ENCODE measurements at places on chromosomes 1 and 21.

DNA sequence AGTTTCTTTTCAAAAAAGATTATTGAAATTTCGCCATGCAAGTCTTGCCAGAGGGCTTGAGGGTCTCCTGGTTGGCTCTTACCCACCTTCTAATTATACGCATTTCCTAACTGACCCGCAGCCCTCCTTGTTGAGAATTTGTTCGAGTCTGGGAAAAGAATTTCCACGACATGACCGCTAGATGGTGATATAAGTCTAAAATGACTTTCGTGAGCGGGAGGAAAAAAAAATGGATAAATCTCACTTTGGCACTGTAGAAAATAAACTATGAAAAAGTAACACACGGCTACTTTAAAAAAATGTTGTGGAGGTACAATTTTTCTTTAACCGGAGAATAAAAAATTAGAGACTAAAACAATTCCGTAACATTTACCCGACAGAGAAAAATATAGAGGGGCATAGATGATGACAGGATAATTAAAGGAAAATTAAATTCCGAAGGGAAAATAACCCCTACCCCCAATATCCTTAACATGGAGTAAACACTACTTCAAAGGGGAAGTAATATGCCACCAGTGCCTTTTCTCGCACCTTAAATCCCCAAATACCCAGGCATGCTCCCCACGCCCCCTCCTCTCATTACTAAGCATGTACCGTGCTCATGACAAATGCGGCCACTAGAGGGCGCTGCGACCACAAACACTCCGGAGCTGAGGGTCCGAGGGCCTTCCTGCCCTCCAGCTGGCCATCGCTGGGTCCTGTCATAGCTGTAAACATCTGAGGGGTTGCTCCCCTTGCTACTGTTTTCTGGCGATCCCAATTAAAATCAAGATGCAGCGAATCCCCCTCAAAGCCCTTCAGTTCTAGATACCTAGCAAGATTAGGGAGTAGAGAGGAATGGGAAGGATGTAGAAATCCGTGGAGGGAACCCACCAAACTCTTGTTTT, 266.9 kb downstream of the ASTN1 start:
- peak; percentile 90 for DNase-seq

- peak; percentile 43 for DNase-seq
These were observed 24.4 kb downstream of the ZBTB17 start for GRCh38 chr1:15951341-15952153.

DNA sequence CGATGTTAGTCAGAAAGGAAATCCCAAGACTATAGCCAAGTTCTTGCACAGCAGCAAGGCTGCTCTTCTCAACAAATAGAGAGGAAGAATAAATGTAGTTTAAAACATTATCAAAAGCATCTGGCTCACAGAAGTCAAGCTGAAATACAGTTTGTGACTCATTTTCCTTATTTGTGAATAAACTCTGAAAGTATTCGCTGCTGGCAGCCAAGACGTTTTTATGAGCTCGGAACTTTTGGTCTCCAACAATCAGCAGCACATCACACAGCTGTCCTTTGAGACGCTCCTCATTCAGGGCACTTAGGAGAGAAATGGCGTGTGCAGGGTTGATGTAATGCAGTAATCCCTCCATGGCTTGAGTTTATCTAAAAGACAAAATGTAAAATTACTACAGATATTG, 16.4 kb downstream of the ZBTB21 start:
- no peak for DNase-seq

- DNase-seq = no peak
These were observed 9.5 kb downstream of the RSPH1 start for GRCh38 chr21:42486531-42486930.

DNA sequence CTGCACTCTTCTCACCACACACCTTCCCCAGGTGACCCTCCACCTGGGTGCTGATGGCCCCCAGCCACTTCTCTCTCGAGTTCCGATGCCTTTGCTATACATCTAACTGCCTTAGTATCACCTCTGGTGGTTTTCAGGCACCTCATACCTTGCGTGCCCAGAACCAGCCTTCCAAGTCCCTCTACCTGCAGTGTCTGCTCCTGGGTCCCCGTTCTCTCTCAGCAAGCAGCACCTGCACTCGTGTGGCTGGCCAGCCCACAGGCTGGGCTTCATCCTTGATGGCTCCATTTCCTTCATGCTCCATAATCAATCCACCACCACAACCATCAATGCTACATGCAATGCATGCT, 49.2 kb upstream of the EDN2 start:
- no peak for DNase-seq

DNA sequence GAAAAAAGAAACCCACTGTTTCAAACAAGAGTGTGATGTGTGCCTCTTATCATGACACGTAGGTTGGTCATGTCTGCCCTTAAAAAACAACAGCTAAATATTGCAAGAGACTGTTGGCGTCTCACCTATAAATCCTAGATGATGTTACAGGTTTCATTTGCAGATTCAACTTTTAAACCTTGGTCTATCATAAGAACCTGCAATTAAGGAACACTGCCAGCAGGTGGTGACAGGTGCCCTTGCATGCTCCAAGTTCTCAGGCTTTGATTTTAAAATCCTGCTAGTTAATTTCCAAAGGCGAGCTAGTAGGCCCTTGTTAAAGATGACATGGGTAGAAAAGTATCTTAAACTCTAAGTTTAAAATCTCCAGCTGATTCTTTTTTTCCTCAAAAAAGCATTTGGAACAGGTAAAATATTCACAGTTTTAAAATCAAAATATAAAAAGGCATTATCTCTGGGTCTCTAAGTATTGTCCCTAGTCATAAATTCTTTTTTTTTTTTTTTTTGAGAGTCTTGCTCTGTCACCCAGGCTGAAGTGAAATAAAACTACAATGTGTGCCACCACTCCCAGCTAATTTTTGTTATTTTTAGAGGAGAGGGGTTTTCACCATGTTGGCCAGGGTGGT, 39.1 kb downstream of the CLSTN1 start:
- DNase-seq = no peak

DNA sequence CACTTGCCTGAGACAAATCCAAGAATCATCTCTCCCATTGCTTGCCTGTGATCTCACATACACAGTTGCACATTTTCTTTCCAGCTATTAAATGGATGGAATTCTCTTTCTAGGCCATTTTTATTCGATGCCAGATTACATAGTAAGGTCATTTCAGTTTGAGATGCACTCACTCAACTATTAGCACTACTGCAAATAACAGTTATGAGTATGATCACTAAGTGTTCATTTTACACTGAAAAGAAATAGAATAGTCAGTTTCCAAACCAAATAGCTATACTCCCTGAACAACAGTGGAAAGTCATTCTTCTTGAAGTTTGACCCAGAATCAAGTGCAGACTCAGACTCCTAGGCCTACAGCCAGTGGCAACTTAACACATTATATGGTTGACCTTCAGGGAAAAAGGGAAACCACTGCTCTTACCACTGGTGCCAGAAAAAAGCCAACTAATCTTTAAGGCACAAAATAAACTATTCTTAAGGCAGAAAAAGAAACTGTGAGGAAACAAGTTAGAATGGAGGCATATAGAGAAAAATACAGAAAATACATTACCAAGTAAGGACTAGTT, 31.5 kb downstream of the WNT2B start:
- DNase-seq = no peak
